ENCODE measurements at places on chromosomes 1 and 21. TPM values are rescaled to one million over a fixed set of nuclear protein-coding genes. Genes with fewer than 3 reads are reported as not detected.
A peak's percentile ranks its signal among the peaks of the same experiment; 100 is the strongest.

The DISP1 gene
- total RNA-seq, result 2.8 TPM

GRCh38 chr21:27582246-27582947 is 615.5 kb upstream of the ADAMTS5 start:
- H3K4me3 ChIP-seq, result no peak overlapping the region
- H3K27ac ChIP-seq, result no peak overlapping the region
- no peaks in the 10 kb centered on the region for H3K27me3 ChIP-seq
- H3K36me3 ChIP-seq, result no peaks in the 10 kb centered on the region
- H3K4me1 ChIP-seq, result no peaks in the 10 kb centered on the region
- no peak for DNase-seq

DNA sequence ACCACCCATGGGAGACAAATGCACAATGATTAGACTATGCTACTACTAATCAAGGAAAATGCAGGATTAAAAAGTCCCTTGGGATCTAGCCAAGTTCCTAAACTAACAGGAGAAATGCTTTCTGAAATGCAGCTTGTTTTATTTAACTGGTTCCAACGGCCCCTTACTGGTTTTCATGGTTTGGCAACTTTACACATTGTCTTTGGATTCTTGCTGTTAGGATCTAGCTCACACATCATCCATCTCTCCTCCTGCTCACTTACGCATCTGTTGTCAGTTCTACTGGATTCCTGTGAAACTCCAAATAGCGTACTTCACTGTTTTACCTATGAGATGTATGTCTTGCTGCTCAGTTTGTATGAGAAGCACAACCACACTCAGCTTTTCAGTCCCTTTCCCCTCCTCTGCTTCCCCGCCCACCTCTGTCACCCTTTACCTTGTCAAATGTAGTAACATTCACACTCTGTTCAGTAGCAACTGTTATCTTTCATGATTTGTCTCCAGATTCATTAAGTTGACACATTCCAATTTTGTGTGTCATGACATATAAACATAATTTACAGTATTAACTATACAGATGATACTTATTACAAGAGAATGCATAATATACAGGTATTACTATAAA is 130.1 kb downstream of the SIM2 start:
- no peaks in the 10 kb centered on the region for H3K27me3 ChIP-seq
- no peak overlapping the region for H3K27ac ChIP-seq
- H3K36me3 ChIP-seq, result no peaks in the 10 kb centered on the region
- peaks cover 8% of the 10 kb centered on the region for H3K4me1 ChIP-seq
- H3K4me3 ChIP-seq, result no peak overlapping the region
- DNase-seq, result no peak

DNA sequence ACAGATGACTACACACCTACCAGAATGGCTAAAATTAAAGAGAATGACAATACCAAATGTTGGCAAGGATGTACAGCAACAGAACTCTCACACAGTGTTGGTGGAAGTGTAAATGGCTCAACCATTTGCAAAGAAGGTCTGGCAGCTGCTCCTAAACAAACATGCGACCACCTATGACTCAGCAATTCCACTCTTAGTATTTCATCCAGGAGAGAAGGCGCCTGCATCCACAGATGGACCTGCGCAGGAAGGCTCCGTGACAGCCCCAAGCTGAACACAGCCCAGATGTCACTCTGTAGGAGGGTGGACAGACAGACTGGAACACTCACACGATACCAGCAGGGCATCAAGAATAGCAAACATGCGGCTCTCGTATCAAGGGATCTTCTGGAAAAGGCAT is 6.7 kb downstream of the PTTG1IP start:
- DNase-seq, result no peak
- H3K4me3 ChIP-seq, result peak overlapping the region; percentile 34
- H3K36me3 ChIP-seq, result peaks cover 36% of the 10 kb centered on the region
- no peaks in the 10 kb centered on the region for H3K27me3 ChIP-seq
- peak overlapping the region; percentile 97 for H3K27ac ChIP-seq

GRCh38 chr1:76053021-76053420 is 21.5 kb upstream of the ST6GALNAC3 start:
- no peaks in the 10 kb centered on the region for H3K27me3 ChIP-seq
- H3K4me1 ChIP-seq, result no peaks in the 10 kb centered on the region
- no peaks in the 10 kb centered on the region for H3K36me3 ChIP-seq
- no peak overlapping the region for H3K4me3 ChIP-seq

- peaks cover 3% of the 10 kb centered on the region for H3K36me3 ChIP-seq
- H3K4me3 ChIP-seq, result no peak overlapping the region
- H3K4me1 ChIP-seq, result no peaks in the 10 kb centered on the region
Measured at GRCh38 chr1:161914595-161914994, 109.1 kb downstream of the OLFML2B start.

GRCh38 chr1:14037101-14037847 is 337.3 kb downstream of the PRDM2 start:
- DNase-seq, result no peak
- no peaks in the 10 kb centered on the region for H3K36me3 ChIP-seq
- no peak overlapping the region for H3K27ac ChIP-seq
- H3K4me3 ChIP-seq, result no peak overlapping the region
- no peaks in the 10 kb centered on the region for H3K4me1 ChIP-seq
